ENCODE measurements at places on chromosomes 7 and 10.

DNA sequence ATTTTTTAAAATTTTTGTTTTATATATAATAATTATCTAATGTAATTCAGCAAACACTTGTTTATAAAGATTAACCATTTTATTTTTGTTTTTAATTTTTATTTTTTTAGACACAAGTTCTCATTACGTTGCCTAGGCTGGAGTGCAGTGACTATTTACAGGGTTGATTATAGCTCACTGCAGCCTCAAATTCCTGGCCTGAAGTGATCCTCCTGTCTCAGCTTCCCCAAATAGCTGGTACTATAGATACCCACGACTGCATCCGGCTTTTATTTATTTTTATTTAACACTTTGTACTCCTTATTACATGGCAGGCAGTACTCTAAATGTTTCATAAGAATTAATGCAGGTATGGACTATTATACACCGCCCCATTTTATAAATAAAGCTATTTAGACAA lies 288.7 kb downstream of the MDFIC start:
- no peak for DNase-seq

DNA sequence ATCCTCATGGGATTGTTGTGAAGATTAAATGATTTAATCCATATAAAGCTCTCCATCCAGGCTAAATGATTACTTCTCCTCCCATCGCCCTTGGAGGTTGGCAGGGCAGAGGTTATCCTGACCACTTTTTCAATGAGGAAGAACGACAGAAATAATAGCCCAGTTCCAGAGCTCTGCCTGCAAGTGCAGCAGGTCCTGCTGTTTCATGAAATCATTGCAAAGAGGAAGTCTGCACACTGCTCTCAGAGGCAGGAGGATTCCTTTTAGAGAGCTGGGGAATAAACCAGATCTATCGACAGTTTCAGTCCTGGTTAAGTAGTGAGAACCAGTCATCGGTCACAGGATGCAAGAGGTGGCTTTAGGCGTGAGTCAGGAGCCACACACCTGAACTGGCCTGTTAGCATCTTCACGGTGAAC lies 25.0 kb upstream of the CDH23 start:
- no peak for DNase-seq

DNA sequence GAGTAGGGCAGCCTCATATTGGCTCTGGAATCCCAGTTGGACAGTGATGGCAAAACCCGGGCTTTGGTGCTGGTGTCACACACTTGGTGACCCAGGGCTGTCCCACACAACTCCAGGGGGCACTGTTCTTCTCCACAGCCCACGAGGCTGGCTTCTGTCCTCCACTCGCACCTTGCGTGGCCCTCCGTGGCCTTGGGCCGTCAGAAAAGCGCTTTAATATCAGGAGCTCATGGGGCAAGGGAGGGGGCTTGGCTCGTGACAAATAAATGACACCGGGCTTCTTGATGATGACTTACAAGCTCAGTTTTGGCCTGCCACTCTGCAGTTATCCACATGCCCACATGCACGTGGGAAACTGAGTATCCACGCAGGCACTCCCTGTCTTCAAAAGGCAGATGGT lies 8.1 kb downstream of the DOCK1 start:
- DNase-seq, result no peak

- DNase-seq, result no peak
Measured at GRCh38 chr10:21080261-21080660, 183.2 kb upstream of the NEBL start.

- no peak for DNase-seq
Measured at GRCh38 chr10:121690152-121690848, 92.1 kb upstream of the FGFR2 start.

GRCh38 chr10:125687507-125688185 lies 4.7 kb upstream of the TEX36 start:
- no peak for DNase-seq

GRCh38 chr7:130655286-130655685 lies 13.3 kb downstream of the COPG2 start:
- DNase-seq, result no peak

GRCh38 chr7:69429911-69430383 lies 168.3 kb upstream of the AUTS2 start:
- peak; percentile 62 for DNase-seq

DNA sequence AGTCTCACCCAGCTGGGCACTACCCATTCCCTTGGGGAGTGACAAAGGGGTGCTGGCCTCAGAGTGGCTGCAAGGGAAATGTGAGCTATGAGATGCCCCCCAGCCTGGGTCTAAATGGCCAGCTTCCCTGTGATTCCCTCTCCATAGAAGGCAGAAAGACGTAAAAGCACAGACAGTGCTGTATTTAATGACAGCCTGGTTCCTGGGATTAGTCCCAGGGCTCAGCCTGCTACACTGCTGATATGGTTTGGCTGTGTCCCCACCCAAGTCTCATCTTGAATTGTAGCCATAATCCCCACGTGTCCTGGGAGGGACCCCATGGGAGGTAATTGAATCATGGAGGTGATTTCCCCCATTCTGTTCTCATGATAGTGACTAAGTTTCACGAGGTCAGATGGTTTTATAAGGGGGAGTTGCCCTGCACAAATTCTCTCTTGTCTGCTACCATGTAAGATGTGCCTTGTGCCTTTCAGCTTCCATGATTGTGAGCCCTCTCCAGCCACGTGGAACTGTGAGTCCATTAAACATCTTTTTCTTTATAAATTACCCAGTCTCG lies 23.9 kb upstream of the CALN1 start:
- no peak for DNase-seq

GRCh38 chr7:78845155-78845554 lies 608.3 kb downstream of the MAGI2 start:
- no peak for DNase-seq

DNA sequence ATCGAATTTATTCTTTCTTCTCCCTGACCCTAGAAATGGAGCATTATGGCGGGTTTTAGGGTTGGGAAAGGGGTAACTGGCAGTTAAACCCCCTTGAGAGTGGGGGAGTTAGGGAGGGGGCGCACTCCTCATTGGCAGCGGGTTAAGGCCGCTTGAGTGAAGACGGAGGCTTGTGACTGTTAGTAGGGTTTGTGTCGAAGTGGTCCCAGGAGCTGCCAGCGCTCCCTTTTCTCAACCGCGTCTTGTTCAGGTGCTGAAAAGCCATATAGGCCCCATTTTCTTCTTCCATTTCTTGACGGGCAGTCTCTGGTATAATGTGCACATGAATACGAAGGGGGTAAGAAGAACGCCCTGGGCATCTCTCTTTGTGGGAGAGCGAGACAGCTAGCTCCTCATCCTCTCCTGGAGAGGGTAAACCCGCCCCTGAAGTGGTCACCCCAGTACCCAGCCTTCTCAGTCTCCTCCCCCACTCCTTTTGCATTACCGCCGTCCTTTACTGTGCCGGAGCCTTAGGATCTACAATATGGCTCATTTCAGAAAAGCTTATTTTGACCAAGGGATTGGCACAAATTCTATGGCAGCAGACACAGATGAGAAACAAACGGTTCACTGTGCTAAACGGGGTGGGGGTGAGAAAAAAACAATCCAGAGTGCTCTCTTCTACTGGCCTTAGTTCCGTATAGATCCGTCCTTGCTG lies 836 bp downstream of the KMT2E start:
- DNase-seq, result peak; percentile 67

DNA sequence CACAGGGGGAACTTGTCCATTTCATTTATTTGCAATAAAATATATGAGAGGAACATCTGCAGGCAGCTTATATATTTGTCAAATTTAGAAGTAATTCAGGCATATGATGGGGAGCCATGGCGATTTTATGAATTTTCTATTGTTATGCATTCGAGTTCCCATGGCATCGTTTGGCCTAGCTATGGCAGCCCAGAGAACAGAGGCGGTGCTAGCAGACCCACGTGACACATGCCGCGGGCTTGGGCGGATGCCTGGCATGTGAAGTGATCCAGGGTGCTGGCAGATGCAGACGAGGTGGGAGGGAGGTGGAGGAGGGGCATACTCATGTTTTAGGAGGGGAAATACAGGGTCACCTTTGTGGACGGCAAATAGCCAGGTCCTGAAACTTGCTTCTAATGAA lies 560.0 kb upstream of the GALNT17 start:
- no peak for DNase-seq

- no peak for DNase-seq
Measured at GRCh38 chr10:74262856-74263255, 111.8 kb downstream of the ADK start.

GRCh38 chr10:50400694-50401093 lies 149.4 kb upstream of the ASAH2 start:
- DNase-seq, result no peak

- DNase-seq, result no peak
Measured at GRCh38 chr7:154627646-154628290, 375.2 kb downstream of the PAXIP1 start.

GRCh38 chr10:1287971-1288401 lies 231.8 kb downstream of the WDR37 start:
- no peak for DNase-seq

GRCh38 chr7:94912085-94912484 lies 4.7 kb downstream of the PPP1R9A start:
- no peak for DNase-seq

- no peak for DNase-seq
Measured at GRCh38 chr7:1943326-1943725, 273.2 kb downstream of the ELFN1 start.

- no peak for DNase-seq
Measured at GRCh38 chr10:71727738-71728737, 8.5 kb upstream of the C10orf105 start.

DNA sequence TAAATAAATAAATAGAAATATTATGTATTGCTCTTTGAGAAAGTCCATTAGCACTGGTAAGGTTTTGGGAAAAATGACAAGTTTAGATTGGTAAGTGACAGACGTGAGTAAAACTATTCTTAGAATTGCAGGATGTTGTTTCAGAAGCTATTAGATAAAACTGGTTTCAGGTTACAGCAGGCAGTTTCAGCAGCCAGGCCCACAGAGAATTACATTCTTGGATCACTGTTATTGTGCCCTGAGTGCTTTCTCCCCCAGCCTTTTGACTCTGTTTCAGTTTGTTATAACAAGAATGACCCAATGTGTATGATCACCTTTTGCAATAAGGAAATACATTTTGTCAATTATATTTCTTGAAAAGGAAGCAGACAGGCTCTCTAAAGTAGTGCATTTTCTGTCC lies 86.5 kb downstream of the DKK1 start:
- no peak for DNase-seq

- no peak for DNase-seq
Measured at GRCh38 chr7:18901351-18901750, 216.1 kb downstream of the TWIST1 start.

GRCh38 chr10:20406281-20407104 lies 490.6 kb downstream of the NEBL start:
- DNase-seq, result peak; percentile 25

DNA sequence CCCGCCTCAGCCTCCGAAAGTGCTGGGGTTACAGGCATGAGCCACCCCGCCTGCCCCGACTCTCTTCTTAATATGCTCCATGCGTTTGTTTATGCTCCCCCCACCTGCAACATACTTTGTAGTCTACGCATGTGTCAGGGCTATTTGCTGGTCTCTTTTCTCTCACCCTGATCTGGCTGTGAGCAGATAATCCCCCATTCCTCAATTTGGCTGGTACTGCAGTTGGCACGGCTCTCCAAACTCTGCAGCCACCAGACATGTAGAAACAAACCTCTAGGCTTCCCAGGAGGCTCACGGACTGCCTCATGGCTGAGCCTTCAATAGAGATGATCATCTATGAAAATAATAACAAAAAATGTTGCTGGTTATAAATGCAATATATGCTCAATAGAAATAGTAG lies 540.3 kb upstream of the GALNT17 start:
- DNase-seq, result no peak

DNA sequence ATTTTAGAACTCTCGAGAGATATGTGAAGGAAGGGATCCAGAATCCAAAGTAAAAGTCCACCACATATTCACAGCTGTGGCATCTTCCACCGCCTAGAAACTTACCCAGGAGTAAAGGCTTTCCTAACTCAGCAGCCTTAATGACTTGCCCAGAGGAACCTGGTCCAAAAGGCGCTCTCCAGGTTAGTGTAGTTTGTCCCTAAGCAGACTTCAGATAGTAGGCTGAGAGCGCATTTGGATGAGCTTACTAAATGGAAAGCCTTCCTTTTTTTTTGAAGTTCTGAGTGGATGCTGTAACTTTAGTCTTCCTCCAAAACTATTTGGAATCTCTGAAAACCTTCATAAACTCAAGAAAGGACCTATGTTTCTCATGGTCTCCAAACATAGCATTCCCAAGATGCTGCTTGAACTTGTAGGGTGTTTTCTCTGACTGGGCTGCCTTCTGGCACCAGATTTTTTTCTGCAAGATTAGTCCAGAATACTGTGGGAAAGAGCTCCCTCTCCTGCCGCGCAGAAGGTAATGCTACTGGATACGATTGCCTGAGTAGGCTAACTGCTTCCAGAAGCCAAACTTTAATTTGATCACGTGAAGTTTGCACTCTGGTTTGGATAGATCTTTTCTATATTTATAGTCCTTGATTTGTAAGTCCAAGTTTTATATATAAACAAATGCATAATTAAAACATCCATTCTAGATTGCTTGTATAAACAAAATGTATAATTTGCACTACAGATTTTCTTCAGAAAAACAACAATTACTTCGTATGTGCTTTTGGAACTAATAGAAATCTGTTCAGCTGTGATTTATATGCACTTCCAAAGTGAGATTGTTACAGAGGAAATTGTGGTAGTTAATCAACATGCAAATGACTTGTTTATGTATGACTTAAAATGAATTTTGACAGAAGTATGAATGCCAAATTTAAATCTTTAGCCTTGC lies 19.6 kb upstream of the GPR37 start:
- peak; percentile 33 for DNase-seq

DNA sequence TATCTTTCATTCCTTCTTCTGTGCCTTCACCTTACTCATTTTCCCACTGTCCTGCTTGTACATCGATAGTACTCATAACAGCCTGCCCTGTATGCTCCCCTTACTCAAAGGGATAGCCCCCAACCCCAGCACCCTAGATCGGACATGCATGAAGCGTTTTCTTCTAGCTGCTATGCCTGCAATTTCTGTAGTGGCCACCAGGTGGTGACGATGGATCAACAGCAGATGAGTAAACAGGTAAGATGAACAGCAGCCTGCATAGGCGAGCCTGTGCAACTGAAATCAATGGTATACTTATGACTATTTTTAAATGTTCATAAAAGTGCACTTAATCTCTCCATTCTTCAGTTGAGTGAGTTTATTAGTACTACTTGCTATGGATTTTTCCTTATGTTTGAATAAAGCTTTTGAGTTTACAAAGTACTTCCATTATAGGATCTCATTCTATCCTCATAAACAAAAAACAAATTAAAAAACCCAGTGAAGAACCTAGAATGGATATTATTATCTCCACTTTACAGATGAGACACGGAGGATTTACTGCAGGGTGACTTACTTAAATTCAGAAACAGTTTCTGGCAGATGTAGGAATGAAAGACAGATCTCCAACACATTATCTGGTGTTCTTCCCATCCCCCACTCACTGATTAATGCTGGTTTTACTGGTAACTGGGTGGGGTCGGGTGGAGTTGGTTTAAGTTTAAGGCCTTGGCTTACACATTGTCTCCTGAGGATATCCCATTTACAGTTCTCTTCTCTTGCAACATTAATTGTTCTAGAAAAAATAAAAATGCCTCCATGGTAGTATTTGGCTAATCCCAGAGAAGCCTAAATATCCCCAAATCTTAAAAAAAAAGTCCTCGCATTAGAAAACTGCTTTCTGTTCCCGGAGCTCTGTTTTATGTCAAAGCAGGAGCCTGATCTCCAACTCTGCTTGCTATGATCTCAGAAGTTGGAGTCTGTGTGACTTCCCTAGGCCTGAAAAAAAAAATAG lies 222.1 kb downstream of the GLI3 start:
- DNase-seq, result no peak

- no peak for DNase-seq
Measured at GRCh38 chr7:45894665-45895062, 6.4 kb downstream of the IGFBP1 start.

GRCh38 chr10:91592266-91592975 lies 40.5 kb downstream of the PPP1R3C start:
- no peak for DNase-seq

- no peak for DNase-seq
Measured at GRCh38 chr10:115882021-115882420, 391.0 kb downstream of the GFRA1 start.
